ENCODE measurements at places on chromosomes 4 and X.

GRCh38 chr4:99861120-99861905 lies 32.9 kb downstream of the LAMTOR3 start:
- DNase-seq, result no peak

DNA sequence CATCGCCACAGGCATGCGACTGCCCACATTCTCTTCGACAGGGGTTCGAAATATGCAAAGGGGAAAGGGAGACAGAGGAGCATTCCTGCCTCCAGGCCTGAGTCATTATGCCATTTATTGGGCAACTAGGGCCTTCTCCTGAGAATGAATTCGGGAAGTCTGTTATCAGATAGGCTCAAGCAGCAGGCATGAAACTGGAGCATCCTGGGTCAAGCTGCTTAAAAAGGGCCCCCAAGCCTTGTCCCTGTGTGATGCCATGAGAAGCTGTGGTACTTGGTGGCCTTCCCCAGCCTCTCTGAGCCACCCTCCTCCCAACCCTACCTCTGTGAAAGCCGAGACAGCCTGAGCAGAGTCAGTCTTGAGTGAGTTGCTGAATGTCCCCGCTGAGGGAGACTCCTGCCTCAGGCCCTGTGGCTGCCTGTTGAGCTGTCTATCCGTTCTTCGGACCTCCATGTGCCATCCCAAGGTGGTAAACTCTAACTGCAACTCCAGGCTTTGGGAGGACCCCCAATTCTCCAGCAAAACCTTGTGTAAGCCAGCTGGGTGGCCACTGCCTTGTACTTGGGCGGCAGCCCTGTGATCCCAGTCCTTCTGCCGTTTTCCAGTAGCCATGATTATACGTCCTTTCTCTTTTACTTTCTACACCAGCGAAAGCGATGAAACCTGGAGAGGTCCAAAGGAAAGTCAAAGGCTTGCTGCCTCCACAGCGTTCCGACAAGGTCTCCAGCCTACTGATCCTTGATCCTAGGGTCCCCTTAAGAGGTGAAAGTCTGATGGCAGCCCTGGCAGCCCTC lies 37.7 kb downstream of the NBDY start:
- no peak for DNase-seq

DNA sequence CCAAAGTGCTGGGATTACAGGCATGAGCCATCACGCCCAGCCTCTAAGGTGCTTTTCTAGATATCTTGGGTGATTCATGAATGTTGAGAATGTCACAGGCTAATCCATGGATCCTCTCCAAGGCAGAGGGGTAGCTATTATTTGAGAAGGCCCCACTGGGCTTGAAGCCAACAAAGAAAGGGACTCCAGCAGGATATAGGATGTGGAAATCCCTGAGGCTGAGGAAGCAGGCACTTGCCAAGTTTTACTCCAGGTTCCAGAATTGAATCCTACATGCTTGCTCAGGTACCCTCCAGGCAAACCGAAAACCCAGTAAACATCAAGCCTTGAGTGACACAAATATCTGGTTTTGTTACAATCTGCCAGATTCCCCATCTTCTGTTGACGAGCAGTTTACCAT lies 15.8 kb downstream of the NLGN3 start:
- no peak for DNase-seq

DNA sequence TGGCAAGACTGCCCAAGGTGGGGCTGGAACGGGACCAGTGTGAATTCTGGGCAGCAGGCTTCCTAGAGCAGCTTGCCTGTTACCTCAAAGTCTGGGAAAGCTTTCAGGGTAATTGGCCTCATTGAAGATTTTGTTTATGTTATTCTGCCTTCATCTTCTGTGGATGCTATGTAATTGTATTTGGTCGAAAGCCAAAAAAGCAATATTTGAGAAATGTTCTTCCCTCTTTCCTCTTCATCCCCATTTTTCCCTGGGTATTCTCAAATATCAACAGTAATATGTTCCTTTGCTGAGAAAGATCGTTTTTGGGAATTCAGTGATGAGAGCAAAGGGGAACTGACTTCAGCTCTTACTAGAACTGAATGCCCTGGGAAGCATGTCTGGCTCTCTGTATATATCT lies 12.9 kb downstream of the TMEM131L start:
- DNase-seq, result no peak

DNA sequence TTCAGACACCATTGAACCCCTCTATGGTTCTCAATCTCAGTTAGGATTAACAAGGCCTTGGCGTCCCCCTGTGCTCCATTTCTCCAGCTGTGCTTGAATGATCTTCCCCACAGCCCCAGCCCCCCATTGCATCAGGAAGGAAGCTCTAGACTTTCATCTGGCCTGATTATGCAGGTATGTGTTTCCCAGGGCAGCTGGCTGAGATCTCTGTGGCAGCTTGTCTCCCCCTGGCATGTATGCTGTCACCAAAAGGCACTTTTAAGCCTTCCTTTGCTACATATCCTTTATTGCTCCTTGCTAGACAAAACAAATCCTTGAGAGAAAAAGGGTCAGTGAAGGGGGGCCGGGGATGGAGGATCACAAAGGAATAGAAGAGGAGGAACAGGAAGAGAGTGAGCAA lies 1056.0 kb upstream of the SLIT2 start:
- no peak for DNase-seq

- DNase-seq, result peak; percentile 35
These were observed 3.5 kb downstream of the AP1AR start for GRCh38 chr4:112234952-112235609.

DNA sequence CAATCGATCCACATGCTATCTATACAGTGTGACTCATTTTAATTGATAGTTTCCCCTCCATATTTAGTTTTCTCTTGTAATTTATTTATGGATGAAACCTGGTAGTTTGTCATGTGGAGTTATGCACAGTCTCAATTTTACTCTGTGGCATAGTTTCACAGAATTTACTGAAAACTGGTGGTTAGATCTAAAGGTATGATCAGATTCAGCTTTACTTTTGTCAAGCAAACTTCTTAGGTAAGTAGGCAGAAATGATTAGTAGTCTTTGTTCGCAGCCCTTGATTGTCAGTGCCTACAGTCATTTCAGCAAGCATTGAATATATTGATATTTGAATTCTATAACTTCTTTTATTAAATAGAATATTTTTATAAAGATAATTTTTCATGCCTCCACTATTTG lies 2.5 kb downstream of the ADD1 start:
- no peak for DNase-seq

DNA sequence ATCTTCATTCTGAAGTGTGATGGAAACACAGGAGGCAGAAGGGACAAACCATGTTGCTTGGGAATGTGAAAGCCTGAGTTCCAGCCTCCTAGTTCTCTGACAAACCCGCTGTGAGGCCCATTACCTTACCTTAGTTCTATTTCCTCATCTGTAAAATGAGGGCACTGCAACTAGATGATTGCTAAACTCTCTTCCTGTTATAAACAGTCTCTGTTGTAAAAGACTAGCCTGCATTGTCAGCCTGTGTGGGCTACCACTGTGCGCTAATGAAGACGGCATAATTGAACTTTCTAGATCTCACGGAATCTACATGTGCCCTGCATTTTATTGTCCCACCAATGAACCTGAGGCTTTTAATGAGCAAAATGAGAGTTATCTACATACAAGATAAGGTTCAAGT lies 147.2 kb downstream of the AFF2 start:
- no peak for DNase-seq

- no peak for DNase-seq
These were observed 223.9 kb upstream of the EPHA5 start for GRCh38 chr4:65893957-65894755.

DNA sequence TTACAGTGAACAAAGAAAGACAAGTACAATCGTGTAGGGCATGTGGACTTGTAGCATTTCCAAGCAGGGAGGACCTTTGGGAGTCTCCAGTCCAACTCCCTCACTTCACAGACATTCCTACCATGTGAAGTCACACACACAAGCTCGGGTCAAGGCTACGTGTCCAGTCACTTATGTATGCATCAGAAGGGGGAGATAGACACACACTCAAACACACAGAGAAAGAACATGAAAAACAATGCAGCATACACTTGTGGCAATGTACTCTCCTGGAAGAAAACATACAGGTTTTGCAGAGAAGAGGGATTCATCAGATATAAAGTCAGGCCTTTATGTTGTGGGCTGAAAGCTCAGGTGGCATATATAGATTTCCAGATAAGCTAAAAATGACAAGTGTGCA lies 136.1 kb upstream of the MID1 start:
- no peak for DNase-seq

- DNase-seq, result no peak
These were observed 66.3 kb upstream of the GAB1 start for GRCh38 chr4:143270256-143270838.

DNA sequence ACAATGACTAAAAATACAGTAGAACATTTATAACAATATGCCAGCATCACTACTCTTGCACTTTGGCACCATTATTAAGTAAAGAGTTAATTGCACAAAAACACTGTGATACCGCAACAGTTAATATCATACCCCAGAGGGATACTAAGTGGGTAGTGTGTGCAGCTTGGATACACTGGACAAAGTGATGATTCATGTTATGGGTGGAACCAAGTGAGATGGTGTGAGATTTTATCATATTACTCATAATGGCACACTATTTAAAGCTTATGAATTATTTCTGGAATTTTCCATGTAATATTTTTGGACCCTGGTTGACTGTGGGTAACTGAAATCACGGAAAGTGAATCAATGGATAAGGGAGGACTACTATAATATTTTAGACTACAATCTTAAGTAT lies 265.3 kb downstream of the PCDH18 start:
- DNase-seq, result no peak

- DNase-seq, result no peak
These were observed 18.4 kb upstream of the ARMCX5 start for GRCh38 chrX:102580891-102581290.

DNA sequence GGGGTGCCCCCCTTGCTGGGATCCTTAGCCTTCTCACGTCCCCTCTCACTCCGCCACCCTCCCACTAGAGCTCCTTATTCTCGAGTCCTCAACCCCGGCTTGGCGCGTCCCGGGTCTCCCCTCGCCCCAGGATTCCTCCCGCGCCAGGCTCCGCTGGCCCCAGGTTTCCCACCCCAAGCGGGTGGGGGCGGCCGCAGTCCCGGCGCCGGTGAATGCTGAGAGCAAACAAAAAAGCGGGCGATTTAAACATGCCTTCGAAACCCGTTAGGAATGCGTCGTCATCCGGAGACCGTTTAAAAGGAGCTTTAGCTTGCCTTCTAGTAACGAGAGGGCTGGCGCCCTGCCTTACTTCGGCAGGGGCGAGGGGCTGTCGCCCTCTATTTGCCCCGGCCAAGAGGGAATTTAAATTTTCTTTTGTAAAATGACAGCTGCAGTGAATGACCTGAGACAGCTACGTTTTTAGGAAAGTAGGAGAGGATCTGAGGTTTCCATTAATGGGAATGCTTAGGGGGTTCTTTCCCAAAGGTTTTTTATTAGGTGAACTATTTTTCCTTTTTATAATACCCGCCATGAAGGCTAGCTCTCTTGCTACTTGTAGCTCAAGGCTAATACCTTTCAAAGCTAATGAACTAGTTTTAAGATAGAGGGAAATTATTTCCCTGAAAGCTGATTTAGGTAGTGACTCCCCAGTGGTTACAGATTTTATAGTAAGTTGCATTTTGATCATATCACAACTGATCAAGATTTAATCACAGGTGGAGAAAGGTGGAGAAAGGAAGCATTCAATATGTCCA lies 3.1 kb downstream of the JADE1 start:
- peak; percentile 23 for DNase-seq

GRCh38 chr4:8402640-8403039 lies 37.9 kb downstream of the ACOX3 start:
- DNase-seq, result no peak

DNA sequence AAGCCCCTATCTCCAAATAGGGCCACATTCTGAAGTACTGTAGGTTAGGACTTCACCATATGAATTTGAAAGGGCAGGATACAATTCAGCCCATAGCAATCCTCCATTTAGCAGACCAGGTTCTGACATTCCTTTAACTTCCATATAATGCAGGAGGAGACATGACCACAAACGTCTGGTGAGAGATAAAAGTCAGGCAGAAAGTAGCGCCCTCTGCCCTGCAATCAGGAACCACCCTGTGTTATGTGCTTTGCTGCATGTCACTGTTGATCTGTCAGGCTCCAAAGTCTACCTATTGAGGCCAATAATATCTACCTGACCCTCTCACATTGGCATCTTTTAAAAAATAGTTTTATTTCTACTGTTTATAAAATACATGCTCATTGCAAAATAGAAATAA lies 30.2 kb upstream of the SEPSECS start:
- no peak for DNase-seq

DNA sequence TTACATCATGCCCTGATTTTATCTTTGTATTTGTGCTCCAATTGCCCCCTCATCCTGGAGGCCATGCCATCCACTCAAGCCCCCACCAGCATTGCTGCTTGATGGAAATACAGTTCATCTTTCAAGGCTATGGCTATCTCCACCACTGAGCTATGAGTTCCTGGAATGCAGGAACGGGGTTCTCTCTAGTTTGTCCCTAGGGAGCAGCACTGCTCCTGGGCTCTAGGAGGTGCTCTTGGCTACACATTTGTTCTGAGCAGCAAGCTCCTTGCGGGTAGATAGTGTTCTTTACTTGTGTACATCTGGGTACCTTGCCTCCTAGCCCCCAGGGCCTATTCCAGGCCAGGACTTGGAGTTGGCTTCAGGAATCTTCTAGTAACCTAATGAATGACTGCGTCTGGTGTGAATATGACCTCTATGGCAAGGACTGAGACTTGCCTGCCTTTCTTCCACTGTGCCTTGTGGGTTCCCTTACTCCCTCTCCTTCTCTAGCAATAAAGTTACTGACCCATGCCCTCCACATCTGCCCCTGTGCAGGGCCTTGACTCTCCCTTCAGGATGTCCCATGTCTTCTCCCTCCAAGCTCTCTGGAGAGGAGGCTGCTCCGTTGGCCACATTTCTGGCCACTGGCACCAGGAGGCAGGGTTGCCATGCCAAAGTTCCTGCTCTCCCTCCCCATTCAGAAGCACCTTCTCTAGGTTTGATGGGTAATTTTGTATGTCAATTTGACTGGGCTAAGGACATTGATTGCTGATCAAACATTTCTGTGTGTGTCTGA lies 7.6 kb downstream of the CITED1 start:
- DNase-seq, result no peak

DNA sequence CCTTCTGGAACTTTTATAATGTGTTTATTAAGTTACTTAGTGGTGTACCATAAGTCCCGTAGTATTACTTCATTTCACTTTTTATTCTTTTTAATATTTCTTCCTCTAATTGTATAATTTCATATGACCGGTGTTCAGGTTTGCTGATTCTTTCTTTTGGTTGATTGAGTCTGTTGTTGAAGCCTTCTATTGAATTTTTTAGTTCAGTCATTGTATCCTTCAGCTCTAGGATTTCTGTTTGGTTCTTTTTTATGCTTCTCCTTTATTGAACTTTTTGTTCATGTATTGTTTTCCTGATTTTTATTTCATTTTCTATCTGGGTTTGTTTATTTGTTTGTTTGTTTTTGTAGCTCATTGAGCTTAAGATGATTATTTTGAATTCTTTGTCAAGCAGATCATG lies 8.8 kb downstream of the CEP44 start:
- no peak for DNase-seq

- DNase-seq, result no peak
These were observed 37.6 kb downstream of the MAGEA9 start for GRCh38 chrX:149819371-149819770.

- no peak for DNase-seq
These were observed 180.4 kb downstream of the AFAP1 start for GRCh38 chr4:7759216-7759615.

Measured in NCI-H1694 treated with DMSO at 0.1 percent for 48 hours (cell line).